Stimulated activated CD4-positive, alpha-beta T cell treated with anti-CD3 and anti-CD28 coated beads, Interleukin-12 subunit alpha, Interleukin-12 subunit beta, amount 100 ng/mL, for 48 hours (primary cell): ENCODE measurements at places on chromosomes 6 and 20.

DNA sequence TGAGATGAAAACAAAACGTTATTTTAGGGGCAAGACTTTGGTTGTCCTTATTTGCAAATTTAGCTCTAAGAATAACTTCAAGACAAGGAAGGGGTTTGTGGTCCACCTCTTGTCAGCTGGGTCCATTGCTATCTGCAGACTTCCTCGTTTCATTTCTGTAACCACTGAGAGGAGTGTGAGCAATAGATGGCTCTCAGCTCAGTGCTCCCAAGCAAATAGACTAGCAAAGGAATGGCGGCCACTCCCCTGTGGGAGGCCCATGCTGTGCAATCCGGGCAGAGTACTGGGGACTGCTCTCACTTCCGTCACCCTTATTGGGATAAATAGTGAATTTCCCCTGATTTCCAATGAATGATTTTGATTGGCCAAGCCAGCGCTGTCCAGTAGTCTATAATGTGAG is 176.6 kb downstream of the ZDHHC14 start:
- DNase-seq: no peak

DNA sequence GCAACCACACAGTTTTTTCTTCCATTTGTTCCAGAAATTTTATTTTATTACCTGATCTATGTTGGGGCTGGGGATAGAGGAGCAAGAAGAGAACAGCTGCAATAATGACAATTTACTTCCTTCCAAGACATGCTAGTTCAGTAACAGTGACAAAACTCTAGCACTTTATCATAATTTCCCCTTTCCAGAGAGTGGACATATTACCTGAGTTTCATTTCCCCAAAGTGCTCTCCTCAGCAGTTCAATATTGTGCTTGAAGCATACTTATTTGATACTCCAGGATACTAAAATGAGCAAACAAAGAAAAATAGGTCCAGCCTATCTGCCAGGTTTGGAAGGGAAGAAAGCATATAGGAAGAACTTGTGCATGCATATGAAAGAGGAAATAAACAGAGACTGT is 157.7 kb downstream of the ID4 start:
- DNase-seq: no peak

DNA sequence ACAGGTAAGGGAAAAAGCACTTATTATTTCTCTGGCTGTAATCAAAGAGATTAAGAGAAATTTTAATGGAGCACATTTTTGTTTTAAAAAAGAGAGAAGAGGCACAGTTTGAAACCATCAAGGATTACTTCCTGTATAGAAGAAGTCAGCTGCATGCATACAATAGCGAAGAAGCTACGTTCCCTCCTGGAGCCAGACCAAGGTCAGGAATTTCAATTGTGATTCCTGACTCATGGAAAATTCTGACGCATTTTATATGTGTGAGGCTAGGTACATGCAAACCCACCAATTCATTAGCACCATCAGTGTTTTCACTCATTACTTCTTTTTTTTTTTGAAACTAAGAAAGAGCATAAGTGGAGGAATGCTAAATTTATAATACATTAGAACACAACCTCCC is 232.7 kb upstream of the SGK1 start:
- no peak for DNase-seq

DNA sequence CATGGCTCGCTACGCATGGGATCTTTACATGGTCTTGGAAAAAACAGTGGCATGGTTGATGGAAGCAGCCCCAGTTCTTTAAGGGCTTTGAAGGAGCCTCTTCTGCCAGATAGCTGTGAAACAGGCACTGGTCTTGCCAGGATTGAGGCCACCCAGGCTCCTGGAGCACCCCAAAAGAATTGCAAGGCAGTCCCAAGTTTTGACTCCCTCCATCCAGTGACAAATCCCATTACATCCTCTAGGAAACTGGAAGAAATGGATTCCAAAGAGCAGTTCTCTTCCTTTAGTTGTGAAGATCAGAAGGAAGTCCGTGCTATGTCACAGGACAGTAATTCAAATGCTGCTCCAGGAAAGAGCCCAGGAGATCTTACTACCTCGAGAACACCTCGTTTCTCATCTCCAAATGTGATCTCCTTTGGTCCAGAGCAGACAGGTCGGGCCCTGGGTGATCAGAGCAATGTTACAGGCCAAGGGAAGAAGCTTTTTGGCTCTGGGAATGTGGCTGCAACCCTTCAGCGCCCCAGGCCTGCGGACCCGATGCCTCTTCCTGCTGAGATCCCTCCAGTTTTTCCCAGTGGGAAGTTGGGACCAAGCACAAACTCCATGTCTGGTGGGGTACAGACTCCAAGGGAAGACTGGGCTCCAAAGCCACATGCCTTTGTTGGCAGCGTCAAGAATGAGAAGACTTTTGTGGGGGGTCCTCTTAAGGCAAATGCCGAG is 78.2 kb downstream of the ASXL1 start:
- DNase-seq: no peak

- DNase-seq: no peak
Observed at GRCh38 chr6:22809370-22809769, 240.0 kb downstream of the HDGFL1 start.

DNA sequence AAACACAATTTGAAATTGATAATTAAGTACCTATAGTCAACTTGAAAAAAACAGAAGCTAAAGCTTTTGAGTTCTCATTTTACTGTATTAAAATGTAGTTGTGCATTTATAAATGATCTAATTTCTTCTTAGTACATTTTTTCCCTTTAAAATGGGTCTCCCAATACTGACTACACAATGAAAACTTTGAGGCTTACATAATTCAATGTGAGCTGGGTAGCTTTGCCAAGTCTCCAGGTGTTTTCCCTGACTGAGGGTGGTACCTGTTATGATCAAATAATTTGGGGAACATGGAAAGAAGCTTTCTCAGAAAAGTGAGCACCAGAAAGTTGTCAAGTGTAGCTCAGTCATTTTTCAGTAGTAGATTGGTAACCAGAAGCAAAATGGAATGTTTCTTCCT is 74.3 kb downstream of the ARMC2 start:
- no peak for DNase-seq

DNA sequence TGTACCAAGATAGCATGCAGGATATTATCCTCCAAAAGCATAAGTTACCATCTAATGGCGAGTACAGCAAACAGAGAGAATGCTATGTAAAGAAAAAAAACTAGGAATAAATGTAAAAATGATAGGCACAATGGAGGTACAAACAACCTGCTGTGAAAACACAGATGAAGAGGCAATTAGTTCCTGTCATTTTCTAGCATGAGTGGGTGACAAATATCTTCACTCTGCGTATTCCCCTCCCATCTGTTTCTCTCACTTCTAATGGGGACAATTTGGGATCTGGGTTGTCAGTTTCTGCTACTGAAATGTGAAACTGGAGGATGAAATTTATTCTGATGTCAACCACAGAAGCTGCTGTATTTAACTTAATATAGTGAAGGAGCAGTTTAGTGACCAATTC is 11.7 kb upstream of the PTPRK start:
- DNase-seq: no peak

GRCh38 chr6:46325561-46326530 is 155.1 kb upstream of the ENPP5 start:
- no peak for DNase-seq

DNA sequence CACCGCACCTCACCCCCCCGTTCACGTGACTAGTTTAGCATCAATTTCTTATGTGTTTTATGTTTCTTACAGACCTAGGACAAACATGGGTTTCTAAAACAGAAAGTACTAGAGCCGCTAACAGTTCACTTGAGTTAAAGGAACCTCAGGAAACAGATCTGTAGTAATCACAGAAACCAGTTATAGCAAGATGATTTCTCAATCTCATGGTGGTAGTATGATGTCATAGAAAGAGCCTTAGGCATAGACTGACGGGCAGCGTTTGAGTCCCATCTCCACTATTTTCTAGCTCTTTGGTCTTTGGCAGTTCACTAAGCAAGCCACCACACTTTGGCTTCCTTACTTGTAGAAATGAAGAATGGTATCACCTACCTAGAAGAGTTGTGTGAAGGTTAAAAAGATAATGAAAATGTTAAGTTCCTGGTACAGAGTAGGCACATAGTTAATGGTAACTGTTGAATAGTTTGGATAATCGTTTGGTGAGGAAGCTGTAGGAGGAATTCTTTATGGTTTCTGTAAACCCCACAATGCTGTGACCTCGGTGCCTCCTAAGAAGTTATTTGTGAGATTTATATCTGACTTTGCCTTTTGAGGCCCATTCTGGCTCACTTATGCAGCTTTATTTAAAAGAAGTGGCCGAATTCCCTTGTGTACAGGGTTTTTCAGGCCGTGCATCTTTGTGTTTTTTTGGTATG is 21.3 kb downstream of the CTNNBL1 start:
- no peak for DNase-seq

DNA sequence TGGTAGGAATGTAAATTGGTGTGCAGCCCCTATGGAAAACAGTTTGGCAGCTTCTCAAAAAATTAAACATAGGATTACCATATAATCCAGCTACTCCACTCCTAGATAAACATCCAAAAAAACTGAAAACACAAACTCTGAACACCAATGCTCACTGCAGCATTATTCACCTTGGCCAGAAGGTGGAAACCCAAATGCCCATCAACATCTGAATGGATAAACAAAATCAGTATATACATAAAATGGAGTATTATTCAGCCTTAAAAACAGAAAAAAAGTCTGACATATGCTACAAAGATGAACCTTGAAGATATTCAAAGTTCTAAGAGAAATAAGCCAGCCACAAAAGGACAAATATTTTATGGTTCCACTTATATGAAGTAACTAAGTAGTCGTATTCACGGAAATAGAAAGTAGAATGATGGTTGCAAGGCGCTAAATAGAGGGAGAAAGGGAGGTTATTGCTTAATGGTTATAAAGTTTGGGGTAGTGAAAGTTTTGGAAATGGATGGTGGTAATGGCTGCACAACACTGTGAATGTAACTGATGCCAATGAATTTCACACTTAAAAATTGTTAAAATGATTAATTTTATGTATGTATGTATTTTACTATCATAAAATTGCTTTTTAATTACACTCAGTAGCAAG is 4.0 kb downstream of the PHF10 start:
- DNase-seq: no peak

- no peak for DNase-seq
Observed at GRCh38 chr20:17442588-17442987, 88.6 kb downstream of the BFSP1 start.

- no peak for DNase-seq
Observed at GRCh38 chr6:170536671-170537070, 16.4 kb downstream of the PSMB1 start.

DNA sequence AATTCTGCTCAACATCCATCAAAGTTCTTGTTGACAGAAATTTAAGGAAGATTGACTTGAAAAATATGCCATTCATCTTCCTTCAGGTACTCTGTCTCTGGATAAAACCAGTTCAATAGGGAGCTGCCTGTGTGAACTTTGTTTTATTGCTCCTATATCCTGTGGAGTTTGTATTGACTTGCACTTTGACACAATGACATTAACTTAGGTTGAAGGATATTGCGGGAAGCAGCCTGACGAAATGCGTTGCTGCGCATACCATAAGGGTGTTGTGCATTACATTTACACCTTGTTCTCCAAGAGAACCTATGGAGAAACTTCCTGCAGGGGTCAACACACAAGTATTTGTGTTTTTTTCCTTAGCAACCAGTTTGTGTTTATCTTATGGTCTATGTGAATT is 185.4 kb upstream of the GRIK2 start:
- DNase-seq: no peak

- no peak for DNase-seq
Observed at GRCh38 chr20:57810511-57811373, 100.9 kb upstream of the PMEPA1 start.

GRCh38 chr20:49687595-49688567 is 25.8 kb downstream of the B4GALT5 start:
- DNase-seq: no peak

- no peak for DNase-seq
Observed at GRCh38 chr20:48338717-48339116, 489.1 kb downstream of the PREX1 start.

DNA sequence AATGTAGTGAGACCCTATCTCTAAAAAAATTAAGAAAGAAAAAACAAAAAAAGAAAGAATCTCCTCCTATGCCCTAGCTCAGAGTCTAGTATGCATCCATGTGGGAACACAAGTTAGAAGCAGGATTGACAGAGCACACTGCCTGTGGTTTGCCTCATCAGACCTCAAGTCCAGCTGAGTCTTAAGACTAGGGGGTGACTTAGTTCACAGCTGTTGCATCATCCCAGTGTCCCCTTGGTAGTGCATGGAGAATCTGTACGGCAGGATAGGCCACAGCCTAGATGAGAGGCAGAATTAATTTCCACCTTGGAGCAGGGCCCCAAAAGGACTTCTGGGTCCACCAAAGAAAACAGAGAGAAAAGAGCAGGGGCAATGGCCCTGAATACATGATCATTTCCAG is 13.7 kb downstream of the PNPLA1 start:
- no peak for DNase-seq

DNA sequence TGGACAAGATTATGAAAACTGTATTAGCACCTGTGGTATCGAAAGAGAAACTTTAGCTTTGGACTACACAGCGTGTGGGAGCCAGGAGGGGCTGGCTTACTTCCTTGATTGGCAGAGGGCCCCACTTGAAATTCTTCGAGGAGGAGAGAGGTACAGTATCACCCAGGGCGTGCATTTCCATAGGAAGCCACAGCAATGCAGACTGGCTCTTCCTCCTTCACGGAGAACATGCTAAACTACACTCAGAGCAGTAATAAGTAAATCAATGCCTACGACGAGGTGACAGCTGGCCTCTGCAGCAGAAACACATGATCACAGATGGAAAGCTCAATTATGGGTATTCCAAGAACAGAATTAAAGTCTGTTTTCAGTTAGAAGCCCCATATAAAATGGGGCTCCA is 44.2 kb downstream of the MYLK4 start:
- DNase-seq: no peak

DNA sequence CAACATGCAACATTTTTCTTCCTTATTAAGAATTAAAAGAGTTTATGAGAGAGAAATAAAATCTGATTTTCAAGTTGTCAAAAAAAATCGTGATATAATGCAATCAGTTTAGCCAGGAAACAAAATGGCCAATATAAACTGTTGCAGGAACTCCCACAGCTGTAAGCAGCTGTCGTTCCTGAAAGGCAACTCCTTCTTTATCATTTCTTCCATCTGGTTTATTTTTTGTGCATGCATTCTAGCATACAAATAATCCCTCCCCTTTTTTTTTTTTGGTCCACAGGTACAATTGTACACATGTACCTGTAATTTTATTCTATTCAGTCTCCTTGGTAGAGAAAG is 19.7 kb downstream of the TRAF3IP2 start:
- no peak for DNase-seq

GRCh38 chr6:161029195-161029809 is 37.7 kb downstream of the MAP3K4 start:
- no peak for DNase-seq
